SW 1271 (cell line): ENCODE measurements at places on chromosomes 12 and 14.

DNA sequence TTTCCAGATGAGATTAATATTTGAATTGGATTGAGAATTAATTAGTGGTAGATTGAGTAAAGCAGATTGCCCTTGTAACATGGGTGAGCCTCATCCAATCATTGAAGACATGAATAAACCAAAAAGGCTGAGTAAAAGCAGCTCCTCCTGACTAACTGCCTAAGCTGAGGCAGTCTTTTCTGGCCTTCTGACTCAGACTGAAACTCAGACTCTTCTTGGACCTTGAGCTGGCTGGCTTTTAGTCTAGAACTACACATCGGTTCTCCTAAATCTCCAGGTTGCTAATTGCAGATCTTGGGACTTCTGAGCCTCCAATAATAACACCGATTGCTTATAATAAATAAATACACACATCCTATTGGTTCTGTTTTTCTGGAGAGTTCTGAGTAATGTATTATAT lies 24.0 kb downstream of the FKBP11 start:
- no peak for DNase-seq

- DNase-seq, result no peak
Observed at GRCh38 chr14:95312311-95312710, 7.4 kb downstream of the CLMN start.

- DNase-seq, result no peak
Observed at GRCh38 chr14:61438860-61439765, 117.7 kb downstream of the PRKCH start.

DNA sequence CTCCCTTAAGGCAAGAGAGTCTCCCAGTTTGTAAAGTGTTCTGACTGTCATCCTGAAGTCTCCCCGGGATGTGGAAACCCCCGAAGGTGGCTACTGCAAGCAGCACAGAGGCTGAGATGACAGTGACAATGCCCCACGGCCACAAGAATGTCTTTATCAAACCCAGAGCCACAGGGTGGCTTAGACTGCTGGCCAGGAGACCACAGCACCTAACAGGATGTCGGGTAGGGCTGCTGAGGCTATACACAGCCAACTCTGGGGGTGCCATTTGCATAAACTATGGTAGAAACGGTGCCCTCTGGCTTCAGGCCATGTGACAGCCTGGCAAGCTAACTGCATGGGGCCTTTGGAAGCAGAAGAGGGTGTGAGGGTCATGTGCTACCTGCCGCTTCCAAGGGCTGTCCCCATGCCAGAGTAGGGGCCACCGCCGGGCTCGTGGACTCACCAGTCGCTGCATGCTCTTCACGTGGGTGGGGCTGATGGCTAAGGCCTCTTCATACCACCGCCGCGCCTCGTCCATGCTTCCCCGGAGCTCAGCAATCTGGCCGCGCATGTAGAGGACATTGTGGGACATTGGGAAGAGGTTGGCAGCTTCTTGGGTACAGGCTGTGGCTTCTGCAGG lies 180.9 kb downstream of the CALM1 start:
- DNase-seq, result no peak

DNA sequence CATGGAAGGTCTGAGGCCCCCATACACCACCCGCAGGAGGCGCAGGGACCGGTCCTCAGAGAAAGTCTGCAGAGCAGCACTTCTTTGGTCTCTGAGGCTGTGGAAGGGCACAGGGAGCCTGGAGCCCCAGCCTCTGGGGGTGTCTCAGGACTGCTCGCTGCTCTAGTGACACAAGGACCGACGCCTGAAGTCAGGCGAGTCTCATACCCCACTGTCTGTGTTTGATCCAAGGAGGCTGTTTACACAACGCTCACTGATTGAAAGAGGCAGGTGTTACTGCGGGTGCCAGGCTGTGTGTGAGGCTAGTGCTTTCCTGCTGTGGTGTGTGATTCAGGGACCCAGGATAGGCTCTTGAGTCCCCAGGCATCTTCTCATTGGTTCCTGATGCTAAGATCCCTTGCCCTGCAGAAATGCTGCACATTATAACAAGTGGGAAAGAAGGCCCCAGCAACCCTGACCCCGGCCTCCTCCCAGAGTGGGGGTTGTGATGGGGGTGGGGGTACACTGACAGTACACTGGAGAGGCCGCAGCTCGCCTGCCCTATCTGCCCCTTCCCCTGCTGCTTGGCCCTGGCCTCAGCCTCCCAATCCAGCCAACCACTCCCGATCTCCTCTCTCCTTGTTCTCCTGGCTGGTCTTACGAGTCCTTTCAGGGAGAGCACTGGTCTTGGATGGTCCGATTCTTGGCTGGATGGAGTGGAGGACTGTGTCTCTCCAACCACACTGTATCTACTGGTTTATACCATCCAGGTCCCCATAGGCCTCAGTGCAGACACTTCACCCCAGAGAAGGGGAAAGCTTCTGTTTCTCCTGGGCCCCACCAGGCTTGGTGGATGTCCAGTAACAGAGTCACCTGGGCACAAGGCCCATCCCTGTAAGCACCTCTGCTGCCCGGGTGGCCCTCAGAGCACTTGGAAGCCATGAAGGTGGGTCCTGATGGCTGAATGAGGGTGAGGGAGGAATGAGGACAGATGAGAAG lies 6.6 kb downstream of the CACNA2D4 start:
- DNase-seq, result no peak

DNA sequence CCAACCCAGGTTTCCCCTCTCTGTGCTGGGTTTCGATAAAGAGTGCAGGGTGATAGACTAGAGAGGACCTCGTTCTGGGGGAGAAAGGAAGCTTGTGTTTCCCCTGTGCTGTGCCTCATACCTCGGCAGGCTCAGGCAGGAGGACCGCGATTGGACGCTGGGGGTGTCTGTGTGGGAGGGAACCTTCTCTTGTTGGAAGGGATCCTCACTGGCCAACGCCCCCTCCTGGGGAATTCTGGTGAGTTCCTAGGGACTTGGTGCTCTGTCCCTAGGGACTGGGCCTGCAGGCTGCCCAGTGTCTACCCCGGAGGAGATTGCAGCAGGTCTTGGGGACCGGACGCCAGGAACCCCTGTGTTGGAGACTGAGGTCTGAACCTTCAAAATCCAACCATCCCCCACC lies 157.4 kb upstream of the PRMT8 start:
- DNase-seq, result no peak

DNA sequence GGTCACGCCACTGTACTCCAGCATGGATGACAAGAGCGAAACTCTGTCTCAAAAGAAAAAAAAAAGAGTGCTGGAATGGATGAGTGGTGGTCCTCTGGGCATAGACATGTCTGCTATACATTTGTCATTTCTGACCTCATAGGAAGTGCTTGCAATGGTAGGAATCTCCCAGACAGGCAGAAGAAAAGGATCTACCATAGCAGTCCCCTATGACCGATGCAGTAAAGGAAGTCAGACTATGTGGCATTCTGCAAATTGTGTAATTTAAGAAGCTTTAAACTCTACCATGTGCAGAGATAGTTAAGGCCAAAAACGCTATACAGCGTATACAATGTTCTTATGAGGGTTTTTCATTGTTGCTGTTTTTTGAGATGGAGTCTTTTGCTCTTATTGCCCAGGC lies 24.7 kb upstream of the RAP1B start:
- DNase-seq, result no peak

DNA sequence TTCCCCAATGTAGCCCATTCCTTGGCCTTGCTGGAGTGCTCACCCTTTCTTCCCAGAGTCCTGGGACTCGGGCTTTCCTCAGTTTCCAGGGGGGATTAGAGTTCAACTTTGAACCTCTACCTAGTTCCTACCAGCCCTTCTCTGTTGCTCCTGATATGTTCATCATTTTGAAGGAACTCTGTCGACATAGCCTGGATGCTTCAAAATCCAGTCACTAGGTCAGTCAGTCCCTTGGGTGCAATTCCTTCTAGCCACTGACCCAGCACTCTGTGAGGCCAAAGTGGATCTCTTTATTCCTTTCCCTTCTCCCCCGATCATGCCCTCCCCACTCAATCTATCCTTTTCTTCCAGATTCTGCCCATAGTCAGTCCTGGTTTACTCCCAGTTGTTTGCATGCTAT lies 72.3 kb upstream of the TMCC3 start:
- DNase-seq, result no peak

GRCh38 chr12:109720152-109720856 lies 6.7 kb downstream of the FAM222A start:
- DNase-seq, result no peak

DNA sequence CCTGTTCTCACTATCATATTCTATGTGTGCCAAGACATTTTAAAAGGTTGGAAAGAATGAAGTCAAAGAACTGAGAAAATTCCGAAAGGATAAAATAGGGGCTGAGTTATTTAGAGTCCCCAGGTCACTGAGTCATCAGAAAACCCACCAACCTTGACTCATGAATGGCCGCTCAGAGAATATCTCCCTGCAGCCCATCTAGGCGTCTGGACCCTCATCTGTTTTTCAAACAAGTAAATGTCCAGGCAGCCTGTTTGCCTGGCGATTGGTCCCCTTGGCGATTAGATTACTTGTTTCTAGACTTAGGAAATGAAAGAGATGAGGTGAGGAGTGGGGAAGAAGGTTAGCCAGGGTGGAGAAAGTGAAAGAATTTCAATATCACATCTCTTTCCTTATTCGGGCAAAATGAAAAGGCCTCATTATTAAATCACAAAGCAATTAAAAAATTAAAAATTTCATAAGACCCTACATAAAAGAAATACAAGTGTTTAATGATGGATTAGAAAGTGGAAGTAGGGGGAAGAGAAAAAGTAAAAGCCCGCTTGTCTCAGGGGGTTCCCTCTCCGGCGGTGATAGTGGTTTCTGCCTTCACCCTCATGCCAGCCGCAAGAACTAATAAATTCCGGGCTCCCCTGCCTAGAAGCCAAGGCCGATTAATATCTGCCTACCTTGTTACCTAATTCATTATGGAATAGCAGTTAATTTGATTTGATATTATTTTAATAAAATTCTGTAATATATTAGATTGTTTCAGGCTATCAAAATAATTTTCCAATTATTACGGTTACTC lies 415.9 kb downstream of the BCL11B start:
- no peak for DNase-seq

DNA sequence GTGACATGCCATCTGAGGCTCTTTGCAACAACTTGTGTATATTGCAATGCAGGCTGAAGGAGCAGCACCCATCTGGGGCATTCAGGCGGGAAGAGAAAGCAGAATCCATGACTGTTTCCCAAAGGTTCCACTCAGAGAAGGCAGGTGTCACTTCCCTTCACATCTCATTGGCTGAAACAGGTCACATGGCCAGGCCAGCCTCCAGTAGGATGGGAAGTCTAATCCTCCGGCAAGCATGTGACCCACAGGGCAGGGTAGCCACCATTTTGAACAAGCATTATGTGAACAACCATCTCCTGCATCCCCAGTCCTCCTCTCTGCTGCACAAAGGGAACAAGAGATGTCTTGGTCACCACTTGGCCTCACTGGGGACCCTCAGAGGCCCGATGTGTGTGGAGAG lies 70.6 kb downstream of the RIN3 start:
- no peak for DNase-seq

GRCh38 chr12:70448371-70448770 lies 82.3 kb downstream of the KCNMB4 start:
- DNase-seq, result no peak

- DNase-seq, result no peak
Observed at GRCh38 chr12:116597886-116598285, 38.7 kb downstream of the MAP1LC3B2 start.

- DNase-seq, result no peak
Observed at GRCh38 chr14:52014601-52015267, 25.4 kb downstream of the RTRAF start.

DNA sequence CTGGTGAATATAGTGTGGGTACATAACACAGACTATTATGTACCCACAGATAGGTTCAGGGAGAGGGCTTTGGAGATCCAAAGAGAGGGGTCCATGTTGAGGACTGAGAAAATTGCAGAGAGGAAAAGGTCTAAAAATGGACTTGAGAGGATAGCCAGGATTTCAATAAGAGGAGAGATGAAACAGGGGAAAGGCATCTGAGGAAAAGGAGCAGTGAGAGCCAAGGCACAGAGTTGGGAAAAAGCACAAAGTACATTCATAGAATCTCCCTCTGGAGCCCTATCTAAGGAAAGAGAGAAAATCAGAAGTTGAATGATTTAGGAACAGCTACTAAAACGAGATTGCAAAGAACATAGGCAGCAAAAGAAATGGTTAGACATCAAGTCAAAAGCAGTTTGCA lies 182.8 kb downstream of the SRGAP1 start:
- DNase-seq, result no peak

DNA sequence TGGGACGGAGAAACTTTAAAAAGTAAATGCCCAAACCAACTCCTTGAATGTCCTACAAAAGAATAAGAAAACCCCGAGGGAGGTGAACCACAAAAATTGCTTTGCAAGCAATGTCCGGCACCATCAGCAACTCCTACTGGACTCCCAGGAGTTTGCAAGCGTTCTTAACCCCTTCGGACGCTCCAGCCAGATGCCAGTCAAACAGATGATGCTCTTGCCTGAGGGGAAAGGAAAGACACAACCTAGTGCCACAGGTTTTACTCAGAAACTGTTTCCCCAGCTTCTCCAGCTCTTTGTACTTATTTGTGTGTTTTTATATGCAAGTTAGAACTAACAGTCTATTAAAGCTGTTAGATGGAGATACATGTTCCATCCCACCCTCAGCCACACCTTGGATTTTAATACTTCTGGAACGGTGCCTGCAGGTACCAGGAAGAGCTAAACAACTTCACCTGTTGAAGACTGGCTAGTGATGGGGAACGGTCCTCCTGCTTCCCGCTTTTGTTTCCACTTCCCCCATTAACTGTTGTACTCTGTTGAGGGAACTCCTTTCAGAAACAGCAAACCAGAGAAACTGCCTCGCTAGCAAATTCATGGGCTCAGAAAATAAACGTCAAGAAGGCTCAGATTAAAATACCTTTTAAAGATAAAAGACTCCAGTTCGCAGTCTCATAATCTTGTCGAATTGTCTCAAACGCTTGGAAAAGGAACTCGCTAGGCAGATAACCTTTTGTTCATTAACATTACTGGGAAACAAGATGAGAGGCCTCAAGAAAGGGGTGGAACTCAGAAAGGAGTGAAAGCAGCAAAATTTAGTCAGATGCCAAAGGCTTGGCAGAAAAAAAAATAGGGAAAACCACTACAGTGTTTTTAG lies 1.1 kb upstream of the FERMT2 start:
- peak; percentile 87 for DNase-seq

DNA sequence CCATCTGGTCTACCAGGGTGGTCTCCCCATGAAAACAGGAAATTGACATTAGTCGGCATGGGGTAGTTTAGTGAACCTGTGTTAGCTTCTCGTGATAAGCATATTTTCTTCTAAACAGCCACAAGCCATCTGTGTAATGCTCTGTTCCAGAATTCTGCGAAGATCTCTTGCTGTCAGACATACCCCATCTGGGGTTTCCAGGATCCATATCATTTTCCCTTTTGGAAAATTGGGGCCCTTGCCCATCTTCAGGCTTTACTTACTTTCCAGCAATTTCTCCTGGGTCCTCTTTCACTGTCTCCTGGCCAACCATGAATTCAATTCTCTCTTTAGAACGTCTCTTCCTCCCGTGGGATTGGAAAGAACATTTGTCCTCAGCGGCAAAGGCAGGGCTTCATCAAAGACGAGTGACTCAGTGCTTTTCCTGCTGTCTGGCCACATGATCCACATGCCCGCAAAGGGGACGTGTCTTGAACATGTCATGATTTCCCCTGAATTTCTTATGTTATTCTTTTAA lies 21.4 kb upstream of the NCOR2 start:
- DNase-seq, result no peak
